Mesothelial cell of epicardium (in vitro differentiated cells): ENCODE measurements at places on chromosomes 13 and 19.

- no peak for DNase-seq
Measured at GRCh38 chr13:89812856-89813255, 1534.6 kb upstream of the MIR17HG start.

- DNase-seq, result no peak
Measured at GRCh38 chr13:48184260-48184659, 48.7 kb upstream of the ITM2B start.

DNA sequence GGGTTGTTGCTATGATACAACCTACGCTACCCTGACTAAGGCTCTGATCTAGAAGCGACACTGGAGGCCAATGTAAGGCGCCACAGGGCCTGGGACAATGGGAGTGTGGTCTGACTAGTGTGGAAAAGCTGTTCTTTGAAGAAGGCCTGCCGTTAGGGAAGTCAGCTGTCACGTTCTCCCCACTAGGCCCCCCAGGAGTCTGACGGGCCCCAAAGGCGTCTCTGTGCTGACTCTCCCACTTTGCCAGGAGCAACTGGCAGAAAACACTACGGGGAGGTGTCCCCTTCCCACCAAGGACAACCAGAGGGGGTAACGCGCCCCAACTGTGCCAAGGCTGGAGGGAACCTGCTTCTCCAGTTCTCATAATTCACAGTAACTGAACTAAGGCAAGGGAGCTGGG lies 25.3 kb upstream of the EIF3G start:
- no peak for DNase-seq

DNA sequence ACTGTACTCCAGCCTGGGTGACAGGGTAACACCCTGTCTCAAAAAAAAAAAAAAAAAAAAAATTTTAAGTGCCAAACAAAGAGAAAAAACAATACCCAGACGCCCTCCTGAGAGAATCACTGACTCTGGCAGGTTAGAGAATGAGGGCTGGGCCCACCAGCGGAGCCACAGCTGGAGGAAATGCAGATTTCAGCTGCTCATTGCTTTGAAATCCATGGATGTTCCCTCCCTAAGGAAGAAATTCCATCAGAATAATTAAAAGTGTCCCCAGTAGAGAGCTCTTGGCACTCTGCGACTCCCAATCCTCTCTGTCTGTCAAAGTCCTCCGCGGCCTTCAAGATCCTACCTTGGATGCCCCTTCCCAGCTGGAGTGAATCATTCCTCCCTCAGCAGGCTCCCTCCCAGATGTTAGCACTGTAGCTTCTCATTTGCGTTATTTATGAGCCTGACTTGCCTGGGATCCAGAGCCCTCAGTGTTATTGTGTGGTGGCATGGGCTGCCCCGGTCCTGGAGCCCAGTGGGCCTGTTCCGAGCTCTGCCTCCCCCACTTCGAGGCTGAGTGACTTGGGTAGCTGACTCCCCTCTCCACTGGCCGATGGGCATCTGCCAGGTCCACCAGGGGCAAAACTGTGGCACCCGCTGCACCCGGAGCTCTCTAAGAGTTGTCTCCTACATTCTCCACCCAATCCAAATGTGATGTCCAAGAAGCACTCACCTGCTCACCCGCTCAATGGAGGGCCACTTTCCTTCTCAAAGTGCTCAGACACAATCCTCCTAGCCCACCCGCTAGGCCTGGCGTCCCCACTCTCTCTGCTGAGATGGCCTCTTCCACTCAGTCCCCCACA lies 47.0 kb downstream of the SERP2 start:
- DNase-seq, result no peak

GRCh38 chr19:7547159-7547558 lies 11.6 kb downstream of the PNPLA6 start:
- no peak for DNase-seq

GRCh38 chr19:45884682-45885555 lies 1.0 kb downstream of the IRF2BP1 start:
- DNase-seq, result no peak

GRCh38 chr19:11242864-11243797 lies 3.7 kb downstream of the ANGPTL8 start:
- peak; percentile 80 for DNase-seq

DNA sequence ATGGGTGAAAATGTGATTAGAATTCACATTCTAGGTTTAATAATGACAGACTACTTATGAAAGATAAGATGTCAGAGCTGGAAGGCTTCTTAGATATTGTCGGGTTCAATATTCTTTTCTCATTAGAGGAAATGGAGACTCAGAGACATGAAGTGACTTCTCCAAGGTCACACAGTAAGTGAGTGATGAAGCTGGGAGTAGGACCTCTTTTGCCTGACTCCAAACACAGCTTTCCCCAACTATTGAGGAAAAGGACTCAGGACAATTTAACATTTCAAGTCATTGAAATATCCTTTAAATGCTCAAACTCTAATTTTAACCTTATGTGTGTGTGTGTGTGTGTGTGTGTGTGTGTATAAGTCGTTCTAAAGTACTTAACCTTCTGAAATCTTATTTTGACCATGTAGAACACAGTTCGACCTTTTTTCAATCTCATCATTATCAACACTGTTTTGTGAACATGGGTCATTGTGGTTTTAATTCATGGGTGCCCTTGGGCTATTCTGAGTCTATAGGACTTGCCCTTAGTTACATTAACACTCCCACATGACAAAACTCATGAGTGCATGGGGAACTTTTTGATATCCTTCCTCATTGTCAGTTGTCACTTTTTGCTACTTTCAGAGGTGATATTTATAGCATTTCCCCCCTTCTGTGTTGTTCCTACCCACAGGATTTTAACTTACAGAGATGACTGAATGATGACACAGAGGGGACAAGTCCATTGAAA lies 53.0 kb downstream of the LRCH1 start:
- no peak for DNase-seq
